Heart right ventricle (tissue), 16 donors: ENCODE measurements at places on chromosomes 5 and 9. TPM values are rescaled to one million over a fixed set of nuclear protein-coding genes. Genes with fewer than 3 reads are reported as not detected.

Gene LCN15
- not detected for total RNA-seq

Gene PGGT1B
- 29.4 TPM for total RNA-seq

Gene LAMC3
- 5.4 TPM for total RNA-seq

Gene HAVCR1
- 0.15 TPM for total RNA-seq

Gene FOXE1
- total RNA-seq = not detected

Gene TMEM161B
- total RNA-seq = 13.9 TPM

Gene IL33
- total RNA-seq = 16.8 TPM

Gene ZNF300
- 1.5 TPM for total RNA-seq

Gene HTR4
- not detected for total RNA-seq

Gene TNPO1
- total RNA-seq = 55.5 TPM

Gene RIMOC1
- 12.2 TPM for total RNA-seq

Gene FBLL1
- not detected for total RNA-seq
